ENCODE measurements at places on chromosomes 3 and 15. TPM values are rescaled to one million over a fixed set of nuclear protein-coding genes. Genes with fewer than 3 reads are reported as not detected.

The CFAP91 gene
- 8.6 TPM for total RNA-seq

The THSD4 gene
- total RNA-seq: 13.9 TPM

The IL17RB gene
- 6.7 TPM for total RNA-seq

The IMPG2 gene
- total RNA-seq: 0.12 TPM

The ZPLD1 gene
- 0.19 TPM for total RNA-seq

The MB21D2 gene
- 2.3 TPM for total RNA-seq

The CPEB1 gene
- 1.6 TPM for total RNA-seq

- no peaks in the 10 kb centered on the region for H3K36me3 ChIP-seq
- H3K4me3 ChIP-seq: no peak overlapping the region
- H3K4me1 ChIP-seq: no peaks in the 10 kb centered on the region
- no peaks in the 10 kb centered on the region for H3K27me3 ChIP-seq
- no peak overlapping the region for H3K27ac ChIP-seq
- no peak for DNase-seq
Measured at GRCh38 chr15:53569751-53570480, 189.5 kb downstream of the WDR72 start.

DNA sequence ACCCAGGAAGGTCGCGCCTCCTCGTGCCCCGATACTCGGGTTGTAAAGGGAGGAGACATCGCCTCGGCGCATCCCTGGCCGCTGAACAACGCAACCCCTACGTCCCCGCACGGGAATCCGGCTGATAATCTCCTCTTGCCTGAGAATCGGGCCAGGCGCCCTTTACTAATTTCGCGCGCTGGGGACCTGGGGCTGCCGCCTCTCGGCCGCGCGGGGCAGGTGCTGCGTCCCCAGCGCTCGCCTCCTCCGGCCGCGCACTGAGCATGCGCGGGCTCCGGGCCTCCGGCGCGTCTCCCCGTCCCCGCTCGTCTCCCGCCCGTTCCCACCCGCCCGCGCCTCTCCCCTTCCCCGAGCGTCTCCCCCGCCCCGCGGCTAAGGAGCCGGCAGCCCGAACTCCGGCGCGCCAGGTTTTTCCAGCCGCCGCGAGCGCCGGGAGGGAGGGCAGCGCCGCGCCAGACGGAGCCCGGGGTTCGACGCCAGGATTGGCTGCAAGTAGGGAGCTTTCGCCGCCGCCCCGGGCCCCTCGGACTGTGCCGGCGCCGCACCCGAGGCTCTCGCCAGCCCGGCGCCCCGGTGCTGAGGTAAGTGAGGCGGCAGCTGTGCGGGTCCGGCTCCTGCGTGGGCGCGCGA lies at the start of gene CNTN4:
Gene CNTN4, plus strand, starts transcription at position 469 of the 630 bp plus-strand sequence.
- peak within 1 kb of the TSS; percentile 56 for H3K4me3 ChIP-seq
- no peaks in the 10 kb centered on the region for H3K36me3 ChIP-seq
- DNase-seq: peak; percentile 75
- no peaks in the 10 kb centered on the region for H3K27me3 ChIP-seq
- H3K4me1 ChIP-seq: no peaks in the 10 kb centered on the region
- peak within 1 kb of the TSS; percentile 24 for H3K27ac ChIP-seq

GRCh38 chr3:58307639-58308215 lies 1.4 kb downstream of the HTD2 start:
- peak overlapping the region; percentile 87 for H3K4me3 ChIP-seq
- H3K36me3 ChIP-seq: peaks cover 26% of the 10 kb centered on the region
- no peak for DNase-seq
- H3K27me3 ChIP-seq: no peaks in the 10 kb centered on the region

GRCh38 chr3:38648659-38649499 lies 608 bp downstream of the SCN5A start:
- H3K36me3 ChIP-seq: no peaks in the 10 kb centered on the region
- H3K27ac ChIP-seq: no peak overlapping the region
- no peak for DNase-seq

DNA sequence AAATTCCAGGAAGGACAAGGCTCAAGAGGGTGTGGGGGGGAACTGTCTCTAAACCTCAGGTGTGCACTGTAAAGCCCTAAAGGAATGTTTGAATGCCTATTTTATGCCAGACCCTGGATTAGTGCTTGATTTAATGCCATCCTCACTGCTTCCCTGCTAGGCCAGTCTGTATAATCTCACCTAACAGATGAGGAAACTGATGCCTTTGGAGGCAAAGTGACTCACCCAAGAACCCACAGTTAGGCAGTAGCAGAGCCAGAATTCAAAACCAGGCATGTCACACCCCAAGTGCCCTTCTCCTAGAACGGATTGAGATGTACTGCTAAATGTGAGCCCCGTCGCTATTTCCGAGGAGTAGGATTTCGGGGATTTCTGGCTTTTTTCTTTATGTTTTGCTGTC lies 7.8 kb downstream of the CAMK1 start:
- H3K36me3 ChIP-seq: no peaks in the 10 kb centered on the region
- H3K4me1 ChIP-seq: no peaks in the 10 kb centered on the region
- no peak overlapping the region for H3K4me3 ChIP-seq
- no peaks in the 10 kb centered on the region for H3K27me3 ChIP-seq

DNA sequence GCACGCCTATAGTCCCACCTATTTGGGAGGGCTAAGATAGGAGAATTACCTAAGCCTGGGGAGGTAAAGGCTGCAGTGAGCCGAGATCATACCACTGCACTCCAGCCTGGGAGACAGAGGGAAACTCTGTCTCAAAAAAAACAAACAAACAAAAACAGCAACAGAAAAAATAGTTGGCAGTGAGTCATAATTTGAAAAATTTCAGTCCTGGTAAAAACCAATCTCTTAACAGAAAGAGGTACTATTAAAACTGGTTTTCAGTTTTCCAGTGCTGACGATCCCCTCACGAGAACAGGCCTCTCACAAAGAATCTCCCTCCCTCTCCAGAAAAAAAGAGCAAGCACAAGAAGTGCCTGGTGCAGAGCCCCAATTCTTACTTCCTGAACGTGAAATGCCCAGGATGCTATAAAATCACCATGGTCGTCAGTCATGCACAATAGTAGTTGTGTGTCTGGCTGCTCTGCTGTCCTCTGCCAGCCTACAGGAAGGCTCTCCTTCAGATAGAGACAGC lies 22.8 kb upstream of the MAP4 start:
- peaks cover 8% of the 10 kb centered on the region for H3K4me1 ChIP-seq
- no peak overlapping the region for H3K4me3 ChIP-seq
- no peaks in the 10 kb centered on the region for H3K27me3 ChIP-seq
- H3K27ac ChIP-seq: no peak overlapping the region
- DNase-seq: no peak
- no peaks in the 10 kb centered on the region for H3K36me3 ChIP-seq

DNA sequence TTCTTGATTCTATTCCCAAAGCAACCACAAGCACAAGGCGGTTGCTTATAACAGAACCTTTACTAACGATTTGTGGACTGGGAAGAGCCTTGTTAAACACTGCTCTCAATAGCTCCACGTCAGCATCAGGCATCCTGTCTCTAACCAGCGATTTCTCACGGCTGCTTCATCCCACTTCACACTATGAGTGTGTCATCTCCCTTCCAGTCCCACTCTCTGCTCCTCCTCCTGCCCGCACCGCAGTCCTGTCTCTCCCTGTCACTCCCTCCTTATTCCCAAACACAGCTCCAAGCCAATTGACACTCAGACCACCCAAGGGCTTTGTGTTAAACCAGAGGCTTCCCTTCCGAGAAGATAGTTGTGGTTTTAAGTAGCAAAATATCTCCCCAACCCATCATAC lies 94.8 kb downstream of the ABHD5 start:
- no peaks in the 10 kb centered on the region for H3K36me3 ChIP-seq
- no peak overlapping the region for H3K27ac ChIP-seq
- DNase-seq: no peak
- H3K4me3 ChIP-seq: no peak overlapping the region
- H3K27me3 ChIP-seq: no peaks in the 10 kb centered on the region

DNA sequence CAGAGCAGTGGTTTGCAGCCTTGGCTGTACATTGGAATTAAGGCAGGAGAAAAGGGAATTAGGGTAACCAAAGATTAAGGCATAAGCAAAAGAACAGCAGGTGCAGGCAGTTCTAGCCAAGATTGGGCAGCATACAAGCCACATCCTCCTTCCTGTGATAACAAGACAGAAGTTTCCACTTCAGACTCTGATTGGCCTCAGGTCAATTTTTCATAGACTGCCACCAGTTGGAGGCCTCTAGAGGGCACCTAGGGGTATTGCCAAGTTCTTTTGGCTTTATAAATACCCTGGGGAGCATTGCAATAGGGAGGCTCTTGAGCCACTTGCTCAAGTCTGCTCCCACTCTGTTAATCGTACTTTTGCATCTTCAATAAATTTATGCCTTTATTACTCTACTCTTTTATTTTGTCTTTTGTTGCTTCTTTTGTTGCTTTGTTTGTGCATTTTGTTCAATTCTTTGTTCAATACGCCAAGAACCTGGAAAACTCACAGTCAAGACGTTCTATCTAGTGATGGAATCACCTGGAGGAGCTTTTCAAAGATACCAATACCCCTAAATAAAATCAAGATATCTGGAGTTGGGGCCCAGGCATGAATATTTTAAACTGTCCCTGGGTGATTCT lies 32.2 kb upstream of the FMN1 start:
- H3K36me3 ChIP-seq: no peaks in the 10 kb centered on the region
- H3K4me1 ChIP-seq: no peaks in the 10 kb centered on the region
- H3K27ac ChIP-seq: no peak overlapping the region
- no peak overlapping the region for H3K4me3 ChIP-seq
- peak; percentile 6 for DNase-seq

GRCh38 chr3:74055061-74055460 lies 430.3 kb upstream of the PDZRN3 start:
- no peak overlapping the region for H3K27ac ChIP-seq
- no peaks in the 10 kb centered on the region for H3K27me3 ChIP-seq
- no peaks in the 10 kb centered on the region for H3K4me1 ChIP-seq
- H3K4me3 ChIP-seq: no peak overlapping the region
- DNase-seq: no peak
- H3K36me3 ChIP-seq: no peaks in the 10 kb centered on the region

GRCh38 chr3:107227091-107227490 lies 150.1 kb upstream of the CCDC54 start:
- no peaks in the 10 kb centered on the region for H3K27me3 ChIP-seq
- DNase-seq: no peak
- H3K4me1 ChIP-seq: no peaks in the 10 kb centered on the region
- no peak overlapping the region for H3K4me3 ChIP-seq

DNA sequence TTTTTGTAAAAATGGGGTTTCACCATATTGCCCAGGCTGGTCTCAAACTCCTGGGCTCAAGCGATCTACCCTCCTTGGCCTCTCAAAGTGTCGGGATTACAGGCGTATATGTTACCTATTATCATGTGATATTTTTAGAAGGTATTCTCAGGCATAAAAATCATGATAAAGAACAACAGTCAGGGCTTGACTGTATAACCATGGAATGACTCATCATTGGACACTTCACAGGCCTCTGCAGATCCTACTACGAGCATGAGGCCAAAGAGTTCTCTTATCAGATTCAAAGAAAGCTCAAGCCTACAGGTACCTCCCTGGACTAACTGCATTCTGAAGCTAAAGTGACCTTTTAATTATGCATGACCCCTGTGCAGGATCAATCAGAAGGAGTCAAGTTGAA lies 91.7 kb upstream of the PRICKLE2 start:
- H3K27ac ChIP-seq: no peak overlapping the region
- no peak for DNase-seq
- H3K27me3 ChIP-seq: no peaks in the 10 kb centered on the region

DNA sequence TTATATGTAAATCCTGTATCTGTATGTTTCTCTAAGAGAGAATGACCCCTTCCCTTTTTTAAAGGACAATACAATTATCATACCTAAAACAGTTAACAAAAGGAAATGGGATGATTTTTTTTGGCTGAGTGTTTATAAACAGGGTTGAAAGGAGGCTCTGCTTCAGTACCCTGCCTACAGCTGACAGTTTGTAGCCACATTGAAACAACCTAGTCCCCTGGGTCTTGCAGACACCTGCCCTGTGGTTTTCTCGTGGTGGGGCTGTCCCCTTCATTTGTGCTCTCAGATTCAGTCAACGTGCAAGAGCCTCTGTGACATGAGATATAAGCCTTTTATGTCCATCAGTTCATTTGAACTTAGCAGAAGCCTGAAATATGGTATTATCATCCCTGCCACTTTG lies 2.3 kb upstream of the HMCES start:
- H3K36me3 ChIP-seq: peaks cover 58% of the 10 kb centered on the region
- DNase-seq: no peak
- H3K4me1 ChIP-seq: peaks cover 5% of the 10 kb centered on the region
- H3K4me3 ChIP-seq: no peak overlapping the region

GRCh38 chr3:14124223-14124614 lies 451 bp downstream of the CHCHD4 start:
- no peaks in the 10 kb centered on the region for H3K27me3 ChIP-seq
- peak overlapping the region; percentile 98 for H3K4me3 ChIP-seq
- H3K27ac ChIP-seq: peak overlapping the region; percentile 94
- peaks cover 20% of the 10 kb centered on the region for H3K4me1 ChIP-seq

DNA sequence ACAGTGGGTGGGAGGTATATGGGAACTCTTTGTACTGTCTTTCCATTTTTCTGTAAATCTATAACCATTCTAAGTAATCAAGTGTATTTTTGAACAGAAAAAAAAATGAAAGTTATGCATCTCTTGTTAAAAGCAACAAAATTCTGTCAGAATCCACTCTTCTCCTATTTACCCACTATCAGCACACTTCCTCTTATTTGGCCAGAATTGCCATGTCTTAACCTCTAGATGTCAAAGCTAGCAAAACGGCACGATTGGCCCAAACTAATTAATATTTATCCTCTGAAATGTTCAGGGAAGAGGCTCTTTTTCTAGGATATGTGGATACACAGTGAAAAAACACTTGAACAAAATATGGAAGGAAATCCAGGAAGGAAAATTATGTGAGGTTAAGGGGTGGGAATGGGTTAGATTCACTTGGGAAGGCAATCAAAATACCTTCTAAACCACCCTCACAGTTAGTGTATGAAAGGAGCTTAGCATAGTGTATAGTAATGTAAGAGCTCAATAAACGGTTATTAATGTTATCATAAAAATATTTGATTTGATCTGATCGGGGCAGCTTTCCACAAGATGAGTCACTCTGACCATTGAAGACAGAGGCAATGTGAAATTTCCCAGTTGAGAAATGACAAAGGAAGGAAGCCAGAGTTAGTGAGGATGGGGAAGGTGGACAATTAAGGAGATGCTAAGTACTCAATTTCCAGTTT lies 20.1 kb upstream of the TGFBR2 start:
- DNase-seq: no peak
- H3K4me3 ChIP-seq: no peak overlapping the region
- no peaks in the 10 kb centered on the region for H3K27me3 ChIP-seq
- no peaks in the 10 kb centered on the region for H3K36me3 ChIP-seq
- H3K27ac ChIP-seq: no peak overlapping the region
- peaks cover 10% of the 10 kb centered on the region for H3K4me1 ChIP-seq

- no peak overlapping the region for H3K4me3 ChIP-seq
- H3K4me1 ChIP-seq: peaks cover 20% of the 10 kb centered on the region
- no peaks in the 10 kb centered on the region for H3K27me3 ChIP-seq
- H3K36me3 ChIP-seq: no peaks in the 10 kb centered on the region
- H3K27ac ChIP-seq: peak overlapping the region; percentile 33
Measured at GRCh38 chr15:90818251-90819210, 49.9 kb upstream of the FURIN start.

- no peak overlapping the region for H3K4me3 ChIP-seq
- H3K36me3 ChIP-seq: no peaks in the 10 kb centered on the region
- H3K27ac ChIP-seq: no peak overlapping the region
- H3K27me3 ChIP-seq: no peaks in the 10 kb centered on the region
Measured at GRCh38 chr3:153848702-153849101, 272.5 kb upstream of the ARHGEF26 start.

Data from pancreas (tissue), 10 donors.